Fibroblast of mammary gland (primary cell): ENCODE measurements at places on chromosomes 6 and 20.
A peak's percentile ranks its signal among the peaks of the same experiment; 100 is the strongest.

GRCh38 chr6:27472182-27472616 is 706 bp downstream of the ZNF184 start:
- DNase-seq: peak; percentile 86

GRCh38 chr6:26521600-26522391 is 16.4 kb upstream of the HMGN4 start:
- peak; percentile 79 for DNase-seq

- no peak for DNase-seq
Measured at GRCh38 chr6:158517581-158517980, 42.3 kb upstream of the TMEM181 start.

DNA sequence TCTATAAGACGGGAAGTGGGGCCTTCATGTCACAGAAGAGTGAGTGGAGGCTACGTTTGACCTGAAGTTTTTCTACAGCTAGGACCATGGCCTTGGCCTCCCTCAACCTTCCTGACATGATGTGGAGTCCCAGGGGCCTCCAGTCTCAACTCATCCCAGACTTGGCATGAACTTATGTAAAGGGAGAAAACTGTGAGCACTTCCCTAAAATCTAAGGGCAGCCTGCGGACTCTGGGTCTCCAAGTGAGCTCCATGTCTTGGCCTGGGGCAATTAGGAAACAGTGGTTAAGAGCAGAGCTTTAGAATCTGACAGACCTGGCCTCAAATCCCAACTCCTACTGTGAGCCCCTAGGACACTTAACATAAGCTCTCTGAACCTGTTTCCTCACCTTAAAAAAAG is 182.5 kb downstream of the ZNF217 start:
- DNase-seq: no peak

DNA sequence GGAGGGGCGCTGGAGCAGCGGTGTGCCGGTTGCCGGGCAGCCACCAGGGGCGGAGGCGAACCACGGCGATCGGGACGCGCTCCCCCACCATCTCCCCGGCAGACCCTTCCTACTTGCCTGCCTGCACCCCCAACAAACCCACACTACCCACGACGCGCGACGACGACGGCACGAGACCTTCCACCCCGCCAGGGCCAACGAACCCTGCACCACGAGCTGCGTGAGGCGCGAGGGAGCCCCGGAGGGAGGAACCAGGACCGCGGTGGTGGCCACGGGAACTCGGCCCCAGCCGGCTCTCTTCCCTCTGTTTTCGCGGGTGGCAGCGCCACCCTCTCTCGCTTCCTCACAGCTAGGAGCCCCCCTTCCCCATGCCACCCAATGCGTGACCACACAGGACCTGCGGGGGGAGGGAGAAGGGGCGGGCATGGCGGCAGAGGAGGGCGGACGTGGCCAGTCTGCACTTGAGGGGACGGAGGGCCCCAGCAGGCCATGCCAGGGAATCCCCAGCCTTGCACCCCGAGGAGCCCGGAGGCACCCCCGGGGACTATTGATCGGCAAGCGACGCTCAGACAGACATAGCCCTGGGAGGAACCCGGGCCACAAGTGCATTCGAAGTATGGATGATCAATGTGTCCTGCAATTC is 1516.4 kb upstream of the DEFB115 start:
- DNase-seq: no peak

DNA sequence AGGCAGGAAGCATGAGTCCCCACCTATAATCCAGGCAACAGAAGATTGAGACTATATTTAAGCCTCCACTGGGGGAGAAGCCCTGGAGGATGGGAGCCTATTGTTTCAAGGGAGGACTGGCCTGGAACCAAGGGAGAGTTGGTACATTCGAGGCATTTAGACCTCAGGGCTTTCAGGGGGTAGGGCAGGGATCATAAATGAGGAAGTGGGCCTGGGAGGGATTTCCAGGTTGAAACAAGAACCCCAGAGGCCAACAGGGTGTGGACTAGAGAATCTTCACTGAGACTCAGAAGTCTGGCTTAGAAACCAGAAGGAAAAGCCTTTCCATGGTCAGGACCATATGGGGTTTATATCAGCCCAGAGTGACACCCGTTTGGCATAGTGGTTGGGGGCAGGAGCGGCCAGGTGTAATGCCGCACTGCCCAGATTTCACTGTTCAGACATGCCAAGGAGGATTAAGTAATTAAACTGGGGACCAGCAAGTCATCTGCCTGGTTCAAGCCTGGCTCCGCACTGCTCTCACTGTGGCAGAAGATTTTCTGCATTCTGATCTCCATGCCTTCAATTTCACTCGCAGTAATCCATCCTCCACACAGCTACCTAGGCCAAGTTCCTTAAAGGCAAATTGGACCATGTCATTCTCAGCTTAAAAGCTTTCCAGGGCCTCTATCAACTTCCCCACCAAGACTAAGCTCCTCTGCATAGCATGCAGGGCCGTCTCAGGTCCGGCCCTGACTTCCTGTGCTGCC is 17.8 kb downstream of the LRFN2 start:
- DNase-seq: no peak

DNA sequence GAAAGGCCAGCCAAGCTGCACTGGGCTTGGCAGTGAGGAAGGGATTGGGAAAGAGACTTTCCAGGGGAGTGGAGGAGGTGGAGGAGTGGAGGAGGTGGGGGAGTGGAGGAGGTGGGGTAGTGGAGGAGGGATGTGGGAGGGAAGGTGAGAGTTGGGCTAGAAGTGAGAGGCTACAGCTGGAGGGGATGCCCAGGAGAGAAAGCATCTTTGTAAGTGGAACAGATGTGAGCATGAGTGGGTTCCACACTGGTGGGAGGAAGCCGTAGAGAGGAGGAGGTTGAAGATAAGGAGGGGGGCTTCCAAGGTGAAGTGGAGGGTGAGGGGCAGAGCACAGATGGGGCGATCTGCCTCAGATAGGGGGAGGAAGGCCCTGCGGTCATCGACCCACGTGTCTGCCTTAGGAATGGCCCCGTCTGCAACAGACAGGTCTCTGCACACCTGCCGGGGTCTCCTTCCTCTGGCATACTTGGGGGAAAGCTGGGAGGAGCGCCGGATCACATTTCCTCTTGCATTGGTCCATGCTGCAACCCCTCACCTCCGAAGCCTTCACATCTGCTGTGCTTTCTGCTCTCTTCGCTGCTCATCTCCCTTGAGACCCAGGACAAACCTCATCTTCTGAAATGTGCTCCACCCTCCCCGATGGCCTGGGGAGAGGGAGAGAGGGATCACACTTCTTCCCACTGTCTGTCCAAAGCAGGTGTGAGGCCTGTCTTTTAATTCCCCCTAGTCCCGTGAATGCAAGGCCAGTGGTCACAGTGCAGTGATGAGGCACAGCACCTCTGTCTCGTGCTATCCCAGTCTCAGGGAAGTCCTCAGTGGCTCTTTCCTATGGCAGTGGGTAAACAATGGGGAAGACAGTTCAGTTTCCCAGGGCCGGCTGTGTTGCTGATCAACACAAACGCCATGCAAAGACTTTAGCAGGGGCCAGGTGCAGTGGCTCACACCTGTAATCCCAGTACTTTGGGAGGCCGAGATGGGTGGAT is 48.6 kb upstream of the SNX9 start:
- no peak for DNase-seq

GRCh38 chr6:37695273-37695672 is 2.4 kb downstream of the MDGA1 start:
- DNase-seq: no peak

- peak; percentile 82 for DNase-seq
Measured at GRCh38 chr20:5652626-5653553, 97.3 kb upstream of the SHLD1 start.

DNA sequence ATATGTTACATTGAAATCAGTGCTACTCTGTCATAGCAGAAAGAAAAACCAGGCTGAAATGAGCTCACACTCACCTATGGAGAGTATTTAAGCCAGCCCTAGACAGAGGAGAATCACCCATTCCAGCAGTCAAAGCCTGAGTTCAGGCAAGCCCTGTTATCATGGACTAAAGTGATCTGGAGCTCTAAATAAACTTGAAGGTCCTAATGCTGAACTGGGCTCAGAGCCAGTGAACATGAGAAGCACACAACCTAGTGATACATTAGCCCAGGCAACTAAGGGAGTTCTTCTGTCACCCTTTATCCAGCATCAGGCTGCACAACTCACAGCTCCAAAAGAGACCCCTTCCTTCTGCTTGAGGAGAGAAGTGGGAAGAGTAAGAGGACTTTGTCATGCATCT is 425.0 kb downstream of the COL12A1 start:
- no peak for DNase-seq

GRCh38 chr6:3650076-3650958 is 101.2 kb downstream of the PXDC1 start:
- no peak for DNase-seq

DNA sequence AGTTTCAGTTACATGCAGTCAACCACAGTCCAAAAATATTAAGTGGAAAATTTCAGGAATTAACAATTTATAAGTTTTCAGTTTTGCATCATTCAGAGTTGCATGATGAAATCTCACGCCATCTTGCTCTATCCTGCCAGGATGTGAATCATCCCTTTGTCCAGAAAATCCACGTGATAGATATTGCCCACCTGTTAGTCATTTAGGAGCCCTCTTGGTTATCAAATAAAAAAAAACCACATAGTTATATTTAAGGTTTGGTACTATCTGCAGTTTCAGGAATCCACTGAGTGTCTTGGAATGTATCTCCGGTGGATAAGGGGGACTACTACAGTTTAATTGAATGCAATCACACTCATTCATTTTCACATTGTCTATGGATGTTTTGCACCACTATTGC is 1249.0 kb upstream of the CITED2 start:
- DNase-seq: peak; percentile 85

GRCh38 chr6:62102387-62102786 is 183.6 kb downstream of the KHDRBS2 start:
- DNase-seq: no peak

DNA sequence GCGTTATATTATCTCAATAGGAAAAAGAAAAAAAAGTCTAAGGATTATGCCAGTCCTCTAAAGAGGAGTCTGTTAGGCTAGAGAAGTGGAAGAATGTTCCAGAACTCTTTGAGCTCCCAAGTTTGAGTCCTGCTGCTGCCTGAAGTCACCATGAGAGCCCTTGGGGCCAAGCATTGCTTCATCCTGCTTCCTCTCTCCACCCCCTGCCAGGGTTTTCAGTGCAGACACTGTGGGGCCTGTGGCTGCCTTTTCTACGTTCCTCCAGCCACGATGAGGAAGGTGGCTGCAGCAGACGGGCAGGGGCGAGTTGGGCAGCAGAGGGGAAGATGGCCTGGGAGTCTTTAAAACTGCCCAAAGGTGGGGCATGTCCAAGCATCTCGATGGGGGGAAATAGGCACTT is 214.4 kb upstream of the KCNG1 start:
- peak; percentile 24 for DNase-seq

- DNase-seq: peak; percentile 73
Measured at GRCh38 chr6:166008441-166009369, 158.9 kb downstream of the TBXT start.

- DNase-seq: peak; percentile 24
Measured at GRCh38 chr20:11193241-11193640, 519.4 kb upstream of the JAG1 start.

GRCh38 chr6:33933101-33933500 is 129.3 kb upstream of the MLN start:
- DNase-seq: no peak

DNA sequence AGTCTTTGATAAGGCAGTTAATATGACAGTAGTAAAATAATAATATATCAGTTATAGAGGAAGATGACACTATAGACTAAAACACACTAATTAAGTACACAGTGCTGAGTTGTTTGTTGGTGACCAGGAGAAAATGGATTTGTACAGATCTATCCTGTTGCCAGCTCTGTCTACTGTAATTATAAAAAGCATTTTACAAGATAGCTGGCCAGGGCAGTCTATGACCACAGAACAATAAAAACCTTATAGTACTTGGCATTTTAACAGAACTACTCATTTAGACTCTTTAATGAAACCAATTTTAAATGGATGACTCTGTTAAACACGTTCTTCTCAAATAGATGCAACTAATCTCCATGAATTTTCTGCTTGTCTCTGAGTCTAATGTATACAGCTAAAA is 367.5 kb downstream of the BTBD9 start:
- DNase-seq: no peak

DNA sequence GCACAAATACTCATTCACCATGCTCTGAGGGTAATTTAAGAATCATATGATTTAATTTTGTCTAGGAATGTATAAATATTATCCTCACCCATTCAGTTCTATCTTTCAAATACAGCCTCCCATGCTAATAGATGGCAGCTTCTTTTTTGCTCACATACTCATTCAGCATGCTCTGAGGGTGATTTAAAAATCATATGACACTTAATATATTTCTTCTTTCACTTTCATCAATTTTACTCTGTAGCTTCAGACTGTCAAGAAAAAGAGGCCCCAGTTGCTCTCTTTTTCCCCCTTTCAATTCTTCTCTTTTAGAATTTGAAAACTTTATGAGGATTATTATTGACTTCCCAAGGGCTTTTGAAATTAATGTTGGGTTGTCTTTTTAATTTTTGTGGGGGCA is 161.7 kb upstream of the LAMP5 start:
- DNase-seq: no peak

DNA sequence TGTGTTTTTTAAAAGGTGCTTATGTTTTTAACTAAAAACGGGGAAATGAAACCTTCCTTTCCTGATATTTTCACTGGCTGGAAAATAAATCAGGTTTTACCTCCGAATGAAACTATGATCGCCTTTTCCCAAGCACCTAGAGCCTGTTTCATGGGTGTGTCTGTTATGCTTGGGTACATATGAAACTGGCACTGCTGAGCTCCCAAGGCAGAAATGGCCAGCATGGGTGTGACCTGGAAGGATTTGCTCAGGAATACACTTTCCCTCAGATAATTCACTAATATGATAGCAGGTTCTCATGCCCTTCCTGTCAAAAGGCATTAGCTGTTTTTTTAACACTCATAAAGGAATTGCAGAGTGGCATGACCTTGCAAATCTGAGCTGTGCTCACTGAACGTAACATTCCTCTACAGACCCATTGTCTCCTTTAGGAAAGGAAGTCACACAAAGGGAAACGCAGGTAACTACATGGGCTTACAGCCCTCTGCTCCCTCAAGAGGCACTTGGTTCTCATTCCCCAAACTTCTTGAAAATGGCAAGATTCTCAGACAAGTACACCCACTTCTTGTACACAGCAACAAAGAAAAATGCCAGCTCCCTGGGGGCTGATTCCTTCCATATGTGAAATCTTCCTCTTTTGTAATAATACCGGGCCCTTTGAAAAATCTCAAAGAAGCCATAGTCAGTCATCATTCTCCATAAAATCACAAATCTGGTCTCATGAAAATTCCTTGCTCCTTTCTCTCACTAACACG is 72.7 kb downstream of the METTL24 start:
- peak; percentile 13 for DNase-seq

GRCh38 chr6:154814063-154814462 is 80.8 kb downstream of the SCAF8 start:
- DNase-seq: no peak

GRCh38 chr6:40960742-40961430 is 78.1 kb downstream of the UNC5CL start:
- peak; percentile 36 for DNase-seq

- DNase-seq: peak; percentile 29
Measured at GRCh38 chr6:18477301-18477941, 90.3 kb downstream of the RNF144B start.

- DNase-seq: peak; percentile 84
Measured at GRCh38 chr6:52539607-52540006, 37.3 kb downstream of the TRAM2 start.

GRCh38 chr6:13367396-13367795 is 39.1 kb upstream of the TBC1D7 start:
- no peak for DNase-seq
